ENCODE measurements at places on chromosomes 1 and 21.
A peak's percentile ranks its signal among the peaks of the same experiment; 100 is the strongest.

- DNase-seq, result no peak
Observed at GRCh38 chr1:37394574-37395464, 79.6 kb upstream of the ZC3H12A start.

- peak; percentile 50 for DNase-seq
Observed at GRCh38 chr1:212721388-212722247, 22.0 kb upstream of the BATF3 start.

- DNase-seq, result no peak
Observed at GRCh38 chr1:25624604-25625003, 8.0 kb downstream of the MAN1C1 start.

- peak; percentile 46 for DNase-seq
Observed at GRCh38 chr1:174217787-174218574, 58.7 kb downstream of the RABGAP1L start.

DNA sequence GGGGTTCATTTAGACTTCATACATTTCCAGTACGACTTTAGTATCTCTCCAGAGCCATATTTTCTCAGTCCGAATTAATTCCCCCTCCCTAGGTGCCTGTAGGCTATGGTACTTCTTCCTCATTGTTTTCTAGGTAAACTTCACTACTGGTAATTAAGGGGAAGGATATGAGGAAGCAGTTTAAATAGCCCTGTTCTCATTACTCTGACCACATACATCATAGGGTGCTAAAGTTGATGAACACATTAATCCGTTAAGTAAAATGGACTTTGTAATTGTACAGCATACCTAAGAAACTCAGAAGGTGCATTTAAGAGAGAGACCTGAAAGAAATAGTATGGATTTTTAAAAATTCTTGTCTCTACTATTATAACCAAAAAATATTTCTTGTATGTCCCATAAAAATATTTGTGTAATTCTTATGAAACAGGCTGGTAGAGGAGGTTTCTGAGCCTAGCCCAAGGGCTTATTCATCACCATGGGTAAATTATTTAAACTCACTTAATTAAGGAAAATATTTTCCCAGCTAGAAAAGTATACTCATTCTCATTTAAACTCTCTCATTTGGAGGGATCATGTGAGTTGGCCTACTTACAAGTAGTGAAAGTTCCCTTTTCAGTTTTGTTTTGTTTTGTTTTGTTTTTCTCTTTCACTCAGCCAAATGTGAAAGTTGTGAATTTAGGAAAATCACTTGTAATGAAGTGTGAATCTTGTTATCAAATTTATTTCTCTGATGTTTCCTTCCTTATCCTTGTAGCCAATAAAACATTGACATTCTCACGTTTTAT lies 2.0 kb downstream of the PRMT6 start:
- DNase-seq, result no peak

DNA sequence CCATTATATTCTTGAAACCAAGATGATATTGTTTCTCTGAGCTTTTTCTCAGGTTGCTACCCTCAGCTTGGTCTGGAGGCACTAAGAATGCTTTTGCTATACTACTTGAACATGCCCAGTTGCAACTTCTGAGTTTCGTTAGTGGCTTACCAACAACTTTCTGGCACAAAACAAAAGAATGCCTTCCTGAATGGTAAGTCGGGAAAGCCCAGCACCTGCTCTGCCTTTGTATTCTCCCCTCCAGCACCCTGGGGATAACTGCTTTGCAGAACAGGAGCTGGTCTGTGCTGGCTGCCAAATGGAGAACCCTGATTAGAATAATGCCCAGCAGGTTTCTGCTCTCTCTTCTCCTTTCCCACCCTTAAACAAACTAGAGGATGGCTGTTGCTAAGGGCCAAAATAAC lies 149.3 kb downstream of the TGFB2 start:
- no peak for DNase-seq

All from CD4-positive, alpha-beta T cell treated with Interleukin-15 for 4 hours (primary cell).